Suppressor macrophage (primary cell): ENCODE measurements at places on chromosomes 2 and 18.

GRCh38 chr18:79919089-79919488 is 32.4 kb downstream of the SLC66A2 start:
- no peak for DNase-seq

GRCh38 chr2:170170281-170171040 is 7.5 kb upstream of the MYO3B start:
- DNase-seq: no peak

- peak; percentile 59 for DNase-seq
Measured at GRCh38 chr2:7004636-7005035, 87.4 kb downstream of the RNF144A start.

DNA sequence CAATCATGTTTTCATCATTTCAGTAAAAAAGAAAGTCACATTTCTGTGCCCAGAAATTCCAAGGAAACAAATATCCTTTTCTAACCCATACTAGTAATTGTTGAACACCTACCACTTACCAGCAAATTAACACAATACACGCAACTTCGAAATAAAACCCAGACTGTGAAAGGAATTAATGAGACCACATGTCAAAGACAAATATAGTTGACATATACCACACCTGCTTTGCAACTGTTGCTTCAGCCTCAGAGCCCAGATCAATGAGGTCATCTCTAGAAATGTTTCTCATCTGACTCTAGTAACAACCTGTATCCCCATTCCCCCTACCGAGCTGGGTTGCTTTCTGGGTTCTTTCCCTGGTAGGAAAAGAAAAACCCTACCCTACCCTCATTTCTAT is 52.6 kb downstream of the TRIP12 start:
- no peak for DNase-seq

- peak; percentile 4 for DNase-seq
Measured at GRCh38 chr2:196376984-196377877, 205.9 kb upstream of the STK17B start.

DNA sequence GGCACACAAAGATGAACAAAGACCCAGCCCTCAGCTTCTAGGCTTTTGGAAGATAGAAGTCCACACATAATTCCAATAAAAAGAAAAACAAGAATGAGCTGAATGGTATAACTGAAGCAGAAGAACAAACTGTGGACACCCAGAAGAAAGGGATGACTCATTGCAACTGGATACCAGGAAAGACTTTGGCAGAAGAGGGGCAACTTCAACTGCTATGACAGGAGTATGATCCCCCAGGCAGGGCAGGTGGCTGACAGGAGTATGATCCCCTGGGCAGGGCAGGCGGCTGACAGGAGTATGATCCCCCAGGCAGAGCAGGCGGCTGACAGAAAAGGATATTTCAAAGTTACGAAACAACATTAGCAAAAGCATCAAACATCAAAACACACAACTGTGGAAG is 21.6 kb downstream of the PID1 start:
- no peak for DNase-seq

- peak; percentile 72 for DNase-seq
Measured at GRCh38 chr2:165897726-165898125, 55.9 kb downstream of the TTC21B start.

GRCh38 chr2:42513252-42513918 is 19.6 kb upstream of the KCNG3 start:
- DNase-seq: peak; percentile 79

GRCh38 chr18:76679945-76680344 is 142.4 kb upstream of the ZNF236 start:
- DNase-seq: no peak

GRCh38 chr2:229022071-229022470 is 249.0 kb downstream of the PID1 start:
- no peak for DNase-seq
